ENCODE measurements at places on chromosomes 4 and X.

- DNase-seq: no peak
Measured at GRCh38 chrX:6832619-6833018, 297.7 kb upstream of the VCX3A start.

GRCh38 chr4:55355555-55355954 is 9.5 kb downstream of the SRD5A3 start:
- DNase-seq: no peak

GRCh38 chr4:72951628-72952027 is 117.9 kb downstream of the COX18 start:
- no peak for DNase-seq

- DNase-seq: no peak
Measured at GRCh38 chrX:115023139-115023538, 5.7 kb upstream of the IL13RA2 start.

DNA sequence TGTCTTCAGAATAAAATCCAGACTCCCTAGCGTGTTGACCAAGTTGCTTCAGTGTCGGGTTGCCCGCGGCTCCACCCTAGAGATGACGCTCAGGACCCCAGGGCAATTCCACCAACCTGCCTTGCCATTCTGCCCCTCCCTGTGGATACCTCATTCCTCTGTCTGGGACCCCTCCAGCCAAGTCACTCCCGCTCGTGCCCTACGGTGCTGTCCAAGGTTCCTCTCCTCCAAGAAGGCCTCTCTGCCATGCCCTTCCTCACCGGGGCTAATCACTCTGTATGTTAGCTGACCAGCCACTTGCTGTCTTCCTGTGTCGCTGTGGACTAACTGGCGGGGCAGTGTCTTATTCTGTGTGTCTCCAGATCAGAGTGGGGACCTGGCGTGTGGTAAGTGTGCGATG is 46.6 kb downstream of the TENM3 start:
- DNase-seq: no peak

DNA sequence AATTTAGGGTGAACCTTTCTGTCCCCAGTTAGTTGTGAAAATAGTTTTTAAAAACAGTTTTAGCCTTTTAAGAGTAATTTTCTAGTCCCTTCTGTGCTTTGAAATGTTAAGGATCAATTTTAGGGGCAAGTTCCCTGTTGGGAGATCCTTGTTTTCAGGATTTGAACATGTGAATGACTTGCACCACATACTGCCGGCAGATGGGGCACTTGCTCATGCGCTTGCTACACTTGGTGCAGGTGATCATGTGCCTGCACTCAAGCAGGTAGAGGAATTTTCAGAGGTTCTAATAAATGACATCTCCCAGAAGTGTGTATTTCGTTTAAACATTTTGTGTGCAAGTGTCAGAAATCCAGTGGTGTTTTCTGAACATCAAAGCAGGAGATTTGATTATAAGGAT is 195.9 kb downstream of the CHM start:
- DNase-seq: no peak

- no peak for DNase-seq
Measured at GRCh38 chr4:4673070-4673469, 131.2 kb upstream of the STX18 start.
